ENCODE measurements at places on chromosomes 3 and 15.
A peak's percentile ranks its signal among the peaks of the same experiment; 100 is the strongest.

DNA sequence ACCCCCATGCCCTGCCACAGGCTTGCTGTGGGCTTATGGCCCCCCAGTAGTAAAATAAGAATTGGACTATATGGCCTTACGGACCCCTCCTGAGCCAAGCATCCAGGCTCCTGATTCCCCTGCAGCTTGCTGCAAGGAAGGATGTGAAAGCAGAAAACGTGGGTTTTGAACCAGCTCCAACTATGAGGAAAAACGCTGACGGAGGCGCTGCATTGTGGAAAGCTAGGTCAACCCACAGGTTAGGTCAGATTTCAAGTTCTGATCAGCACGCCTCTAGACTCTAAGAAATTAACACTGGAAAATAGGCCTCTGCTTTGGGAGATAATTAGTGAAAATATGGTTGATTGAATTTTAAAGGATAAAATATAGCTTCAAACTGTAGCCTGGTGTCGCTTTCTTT, 195.4 kb upstream of the HES1 start:
- DNase-seq = no peak

GRCh38 chr3:125245521-125245920, 33.0 kb upstream of the SLC12A8 start:
- DNase-seq = no peak

DNA sequence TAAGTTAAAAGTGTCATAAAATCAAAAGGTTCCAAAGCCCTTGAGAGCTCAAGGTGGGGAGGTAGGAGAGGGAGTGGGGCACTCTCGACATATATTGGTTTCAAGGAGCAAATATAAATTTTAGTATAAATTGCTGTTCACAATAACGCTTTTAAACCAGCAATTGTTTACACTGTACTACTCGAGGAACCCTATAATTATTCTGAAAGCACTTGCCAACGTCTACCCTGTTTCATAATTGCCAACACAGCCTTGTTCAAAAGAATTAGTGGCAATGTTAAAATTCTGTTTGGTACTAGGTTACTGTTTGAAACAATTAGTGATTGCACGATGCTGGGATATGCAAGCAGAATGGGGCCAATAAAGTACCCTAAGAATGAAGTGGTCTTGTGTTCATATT, 76.3 kb upstream of the ICE2 start:
- DNase-seq = no peak

GRCh38 chr3:53696401-53697172, 149.6 kb downstream of the CHDH start:
- DNase-seq = no peak

GRCh38 chr3:159187232-159187631, 385.4 kb downstream of the MFSD1 start:
- DNase-seq = no peak

GRCh38 chr15:25251700-25252390, 187.0 kb downstream of the UBE3A start:
- peak; percentile 6 for DNase-seq

- DNase-seq = no peak
Measured at GRCh38 chr3:12658593-12659058, 5.3 kb downstream of the RAF1 start.

GRCh38 chr3:58387650-58388546, 45.7 kb downstream of the PDHB start:
- no peak for DNase-seq

DNA sequence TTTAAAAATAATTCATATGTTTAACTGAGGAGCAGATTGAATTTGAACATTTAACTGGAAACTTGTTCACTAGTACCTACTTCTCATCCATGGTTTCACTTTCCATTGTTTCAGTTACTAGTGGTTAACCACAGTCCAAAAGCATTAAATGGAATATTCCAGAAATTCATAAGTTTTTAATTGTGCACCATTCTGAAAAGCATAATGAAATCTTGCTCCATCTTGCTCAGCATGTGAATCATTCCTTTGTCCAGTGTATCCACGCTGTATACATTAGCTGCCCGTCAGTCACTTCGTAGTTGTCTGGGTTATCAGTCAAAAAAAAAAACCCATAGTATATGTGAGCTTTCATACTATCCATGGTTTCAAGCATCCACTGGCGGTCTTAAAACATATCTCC, 217.6 kb downstream of the TPRG1 start:
- DNase-seq = no peak

DNA sequence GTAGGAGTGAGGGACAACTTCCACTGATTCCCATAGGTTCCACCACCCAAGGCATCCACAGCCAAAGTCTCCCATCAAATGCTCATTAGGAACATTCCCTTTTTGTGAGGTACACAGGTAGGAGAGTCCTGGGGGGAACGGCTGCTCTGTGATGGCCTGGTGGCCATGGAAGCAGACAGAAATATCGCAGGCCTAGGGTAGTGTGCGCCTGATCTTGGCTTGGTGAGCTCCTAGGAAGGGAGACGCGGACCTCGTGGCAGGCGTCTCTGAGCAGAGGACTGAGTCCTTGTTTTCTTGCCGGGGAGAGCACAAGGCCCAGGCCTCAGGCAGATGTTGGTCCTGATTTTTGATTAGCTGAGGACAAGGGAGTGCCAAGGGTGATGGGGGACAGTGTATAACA, 99.5 kb downstream of the SNRPN start:
- no peak for DNase-seq

- DNase-seq = no peak
Measured at GRCh38 chr15:65413051-65413759, 9.5 kb downstream of the IGDCC4 start.

DNA sequence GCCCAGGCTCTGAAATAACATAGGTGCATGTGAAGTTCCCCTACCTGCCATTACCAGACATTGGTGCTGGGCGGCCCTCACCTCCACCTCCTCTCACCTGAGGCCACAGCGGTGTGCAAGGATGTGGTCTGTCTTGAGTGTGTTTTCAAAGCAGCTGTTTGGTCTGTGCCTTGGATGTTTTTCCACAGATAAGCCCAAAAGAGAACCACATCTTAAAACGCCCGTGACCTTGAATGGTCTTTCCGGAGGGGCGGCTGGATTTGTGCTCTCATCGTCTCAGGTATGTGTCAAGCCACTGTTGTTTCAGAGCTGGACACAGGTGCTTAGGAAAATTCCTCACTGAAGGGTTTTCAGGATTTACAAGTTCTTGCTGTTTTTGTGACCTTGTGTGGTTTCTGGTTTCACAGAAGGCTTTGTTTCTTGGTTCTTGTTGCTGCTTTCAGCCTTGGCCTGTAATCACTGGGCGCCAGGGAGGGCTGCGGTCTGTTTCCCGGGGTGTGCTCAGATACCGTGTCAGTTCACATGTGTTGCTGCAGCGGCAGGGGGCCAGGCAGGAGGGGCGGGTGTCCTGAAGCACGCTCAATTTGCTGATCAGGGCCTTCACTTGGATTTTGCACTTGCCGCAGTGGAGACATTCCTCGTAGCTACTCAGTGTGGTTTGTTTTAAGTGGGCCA, 128.4 kb downstream of the IGF1R start:
- DNase-seq = peak; percentile 22

DNA sequence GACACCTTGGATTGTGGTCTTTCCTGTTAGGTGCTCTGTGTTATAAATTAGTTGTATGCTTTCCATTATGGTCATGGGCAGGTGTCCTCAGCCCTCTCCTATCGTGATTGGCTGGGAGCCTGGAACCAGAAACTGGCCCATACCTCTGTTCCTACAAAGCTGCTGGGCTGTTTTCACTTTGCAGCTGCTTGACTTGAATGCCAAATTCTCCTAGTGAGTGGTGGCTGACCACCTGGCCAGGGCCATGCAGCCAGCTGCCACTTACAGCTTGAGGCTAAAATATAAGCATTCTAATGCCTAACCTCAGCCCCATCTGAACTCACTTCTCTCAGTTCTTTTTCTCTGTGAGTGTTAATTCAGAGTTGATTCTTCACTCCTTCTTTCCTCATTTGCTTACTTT, 239.3 kb upstream of the GBE1 start:
- DNase-seq = no peak

GRCh38 chr3:196236223-196236622, 19.9 kb downstream of the SLC51A start:
- no peak for DNase-seq

GRCh38 chr3:131704098-131704497, 201.3 kb upstream of the MRPL3 start:
- no peak for DNase-seq

- no peak for DNase-seq
Measured at GRCh38 chr3:178665747-178666146, 129.5 kb downstream of the KCNMB2 start.

DNA sequence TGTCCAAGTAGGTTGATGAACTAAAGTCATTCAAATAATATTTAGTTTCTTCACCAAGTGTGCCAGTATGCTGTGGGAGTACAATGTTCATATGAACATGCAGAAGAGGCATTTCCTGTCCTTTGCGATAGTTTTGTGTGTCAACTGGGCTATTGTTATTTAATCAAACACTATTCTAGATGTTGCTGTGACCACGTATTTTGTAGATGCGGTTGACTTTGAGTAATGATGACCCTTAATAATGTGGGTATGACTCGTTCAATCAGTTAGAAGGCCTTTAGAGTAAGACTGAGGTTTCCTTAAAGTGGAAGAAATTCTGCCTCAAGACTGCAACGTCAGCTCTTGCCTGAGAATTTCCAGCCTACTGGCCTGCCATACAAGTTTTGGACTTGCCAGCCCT, 470.7 kb upstream of the CBLB start:
- DNase-seq = no peak

- DNase-seq = no peak
Measured at GRCh38 chr3:132726341-132726823, 4.2 kb upstream of the NPHP3 start.

- no peak for DNase-seq
Measured at GRCh38 chr3:196749125-196749524, 9.5 kb downstream of the PAK2 start.

GRCh38 chr15:88208396-88208795, 48.1 kb downstream of the NTRK3 start:
- no peak for DNase-seq

GRCh38 chr3:116051040-116051439, 394.2 kb downstream of the LSAMP start:
- DNase-seq = no peak

- DNase-seq = no peak
Measured at GRCh38 chr3:19485267-19485666, 337.0 kb downstream of the KCNH8 start.

DNA sequence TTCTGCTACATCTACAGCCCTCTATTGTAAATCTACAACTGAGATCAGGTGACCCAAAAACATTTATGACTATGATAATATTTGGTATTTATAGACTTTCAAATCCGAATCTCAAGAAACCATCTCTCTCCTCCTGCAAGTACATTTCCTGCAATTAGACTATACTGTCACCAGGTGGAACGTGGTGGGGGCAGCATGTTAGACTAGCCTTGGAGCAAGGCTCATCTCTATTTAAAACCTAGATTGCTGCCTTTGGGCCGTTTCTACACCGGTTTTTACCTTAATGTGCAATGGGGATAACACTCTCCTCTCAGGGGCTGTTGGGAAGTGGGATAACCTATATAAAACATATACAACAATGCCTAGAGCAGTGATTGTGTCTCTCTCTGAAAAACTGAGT, 3.8 kb upstream of the KATNBL1 start:
- no peak for DNase-seq

DNA sequence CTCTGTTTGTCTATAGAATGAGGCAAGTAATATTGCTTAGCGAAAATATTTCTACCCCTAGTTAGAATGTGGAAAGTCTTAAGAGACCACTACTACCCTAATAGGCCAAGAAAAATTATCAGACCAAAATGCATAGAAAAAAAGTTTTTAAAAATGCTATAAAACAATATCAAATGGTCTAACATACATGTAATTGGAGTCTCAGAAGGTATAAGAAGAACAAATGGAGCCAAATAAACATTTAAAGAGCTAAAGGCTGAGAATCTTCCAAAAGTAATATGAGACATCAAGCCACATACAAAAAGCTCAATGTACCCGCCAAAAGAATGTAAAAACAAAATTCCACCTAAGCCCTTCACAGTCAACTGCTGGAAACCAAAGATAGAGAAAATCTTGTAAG, 133.5 kb upstream of the GADL1 start:
- no peak for DNase-seq

DNA sequence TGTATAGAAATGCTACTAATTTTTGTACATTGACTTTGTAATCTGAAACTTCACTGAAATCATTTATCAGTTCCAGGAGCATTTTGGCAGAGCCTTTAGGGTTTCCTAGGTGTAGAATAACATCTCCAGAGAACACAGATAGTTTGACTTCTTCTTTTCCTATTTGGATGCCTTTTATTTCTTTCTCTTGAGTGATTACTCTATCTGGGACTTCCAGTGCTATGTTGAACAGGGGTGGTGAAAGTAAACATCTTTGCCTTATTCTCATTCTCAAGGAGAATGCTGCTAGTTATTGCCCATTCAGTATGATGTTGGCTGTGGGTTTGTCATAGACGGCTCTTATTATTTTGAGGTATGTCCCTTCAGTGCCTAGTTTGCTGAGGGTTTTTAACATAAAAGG, 697.9 kb upstream of the ROBO1 start:
- no peak for DNase-seq

GRCh38 chr3:9932843-9933560, 632 bp upstream of the CRELD1 start:
- DNase-seq = peak; percentile 88

GRCh38 chr3:13158871-13159270, 85.6 kb upstream of the IQSEC1 start:
- DNase-seq = no peak

- DNase-seq = no peak
Measured at GRCh38 chr15:40428185-40428584, 12.6 kb upstream of the BAHD1 start.

DNA sequence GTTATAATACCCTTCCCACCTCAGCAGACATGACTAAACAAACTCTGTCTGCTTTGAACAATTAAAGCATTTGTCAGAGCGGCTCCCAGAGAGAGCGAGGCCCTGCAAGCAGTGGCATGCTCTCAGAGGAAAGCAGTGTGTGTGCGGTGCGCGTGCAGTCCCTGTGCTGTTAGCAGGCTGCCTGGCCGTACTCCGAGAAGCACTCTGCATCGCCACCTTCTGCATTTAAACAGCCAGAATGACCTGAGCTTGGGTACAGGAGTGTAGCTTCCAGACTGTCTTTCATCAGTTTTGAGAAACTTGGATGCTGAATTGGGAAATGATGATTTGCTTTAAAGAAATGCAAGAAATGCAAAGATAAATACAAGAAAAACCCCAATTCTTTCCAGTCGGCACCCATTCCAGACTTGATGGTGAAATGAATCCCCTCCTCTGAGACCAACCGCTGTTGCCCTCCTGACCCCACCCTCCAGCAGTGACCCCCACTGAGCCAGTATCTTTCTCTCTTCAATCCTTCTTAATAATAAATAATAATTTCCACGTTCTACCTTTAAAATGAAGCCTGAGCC, 113.5 kb downstream of the VGLL4 start:
- no peak for DNase-seq
